ENCODE measurements at places on chromosomes 16 and 17.

DNA sequence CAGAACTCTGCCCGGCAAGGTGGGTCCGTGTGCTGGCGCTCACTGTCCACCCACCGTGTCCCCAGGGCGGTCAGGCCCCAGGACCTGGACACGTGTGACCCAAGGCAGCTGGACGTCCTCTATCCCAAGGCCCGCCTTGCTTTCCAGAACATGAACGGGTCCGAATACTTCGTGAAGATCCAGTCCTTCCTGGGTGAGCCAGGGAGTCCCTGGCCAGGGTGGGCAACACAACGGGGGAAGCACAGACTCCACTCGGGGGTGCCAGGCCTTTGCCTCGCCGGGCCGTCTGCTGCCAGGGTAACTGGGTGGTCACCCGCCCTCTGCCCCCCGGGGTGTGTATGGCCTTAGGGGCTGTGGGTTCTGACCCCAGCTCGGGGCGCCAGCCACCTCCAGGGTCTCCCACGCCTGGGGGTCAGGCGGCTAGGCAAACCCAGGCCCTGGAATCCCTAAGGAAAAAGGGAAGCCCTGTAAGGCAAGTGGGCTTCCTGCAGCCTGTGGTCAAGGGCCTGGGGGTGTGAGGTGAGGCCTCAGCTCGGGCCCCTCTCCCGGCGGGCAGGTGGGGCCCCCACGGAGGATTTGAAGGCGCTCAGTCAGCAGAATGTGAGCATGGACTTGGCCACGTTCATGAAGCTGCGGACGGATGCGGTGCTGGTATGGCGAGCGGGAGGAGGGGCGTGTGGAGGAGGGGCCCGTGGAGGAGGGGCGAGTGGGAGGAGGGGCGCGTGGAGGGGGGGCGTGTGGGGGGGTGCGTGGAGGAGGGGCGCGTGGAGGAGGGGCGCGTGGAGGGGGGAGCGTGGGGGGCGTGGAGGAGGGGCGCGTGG, 6.5 kb downstream of the MSLN start:
- DNase-seq: no peak

- DNase-seq: no peak
Measured at GRCh38 chr17:78236362-78237127, 5.1 kb downstream of the TMEM235 start.

- DNase-seq: no peak
Measured at GRCh38 chr16:87144232-87144631, 173.0 kb downstream of the C16orf95 start.

- no peak for DNase-seq
Measured at GRCh38 chr16:53882310-53882709, 178.4 kb downstream of the FTO start.

DNA sequence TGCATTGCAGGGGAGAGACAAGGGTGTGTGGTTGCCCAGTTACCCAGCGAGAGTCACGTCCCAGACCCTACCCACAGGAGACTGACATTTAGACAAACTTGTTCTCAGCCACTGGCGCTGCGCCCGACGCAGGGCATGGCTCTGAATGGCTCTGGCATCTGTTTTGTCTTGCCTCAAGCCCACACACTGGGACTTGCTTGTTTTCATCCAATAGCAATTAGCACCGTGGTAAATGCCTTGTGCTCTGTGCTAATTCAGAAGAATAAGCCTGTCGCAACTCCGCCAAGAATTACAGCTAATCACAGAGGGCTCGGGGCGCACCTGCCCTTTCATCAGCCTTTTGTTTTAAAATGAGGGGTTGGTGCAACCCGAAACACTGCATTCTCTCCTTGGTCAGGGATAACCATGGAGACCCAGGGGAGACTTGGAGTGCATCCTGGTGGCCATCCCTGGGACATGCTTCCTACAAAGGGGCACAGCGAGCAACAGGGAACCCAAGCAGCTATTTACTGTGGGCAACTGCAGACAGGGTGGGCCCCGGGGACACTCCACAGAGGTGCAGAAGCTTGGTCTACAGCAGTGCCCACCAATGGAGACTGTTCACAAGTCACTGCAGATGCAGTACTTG, 220.6 kb upstream of the ZFHX3 start:
- DNase-seq: no peak

DNA sequence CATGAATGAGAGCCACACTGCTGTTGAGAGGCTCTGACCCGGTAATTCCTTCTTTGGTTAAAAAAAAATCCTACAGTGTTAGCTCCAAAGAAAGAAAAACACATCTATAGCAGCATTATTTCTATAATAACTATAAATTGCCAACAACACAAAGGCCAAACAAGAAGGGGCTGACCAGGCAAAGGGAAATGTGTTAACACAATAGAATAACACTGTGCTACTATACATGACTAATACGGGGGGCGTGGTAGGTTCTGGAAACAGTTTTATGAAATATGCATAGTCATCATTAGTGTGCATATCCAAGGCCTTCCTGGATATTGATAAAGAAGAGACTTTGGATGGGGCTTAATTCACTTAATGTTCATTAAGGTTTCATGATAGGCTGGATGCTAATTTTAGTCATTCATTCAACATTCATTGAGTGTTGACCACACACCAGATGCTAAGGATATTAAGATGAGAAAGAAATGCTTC, 50.0 kb upstream of the CCL1 start:
- no peak for DNase-seq

DNA sequence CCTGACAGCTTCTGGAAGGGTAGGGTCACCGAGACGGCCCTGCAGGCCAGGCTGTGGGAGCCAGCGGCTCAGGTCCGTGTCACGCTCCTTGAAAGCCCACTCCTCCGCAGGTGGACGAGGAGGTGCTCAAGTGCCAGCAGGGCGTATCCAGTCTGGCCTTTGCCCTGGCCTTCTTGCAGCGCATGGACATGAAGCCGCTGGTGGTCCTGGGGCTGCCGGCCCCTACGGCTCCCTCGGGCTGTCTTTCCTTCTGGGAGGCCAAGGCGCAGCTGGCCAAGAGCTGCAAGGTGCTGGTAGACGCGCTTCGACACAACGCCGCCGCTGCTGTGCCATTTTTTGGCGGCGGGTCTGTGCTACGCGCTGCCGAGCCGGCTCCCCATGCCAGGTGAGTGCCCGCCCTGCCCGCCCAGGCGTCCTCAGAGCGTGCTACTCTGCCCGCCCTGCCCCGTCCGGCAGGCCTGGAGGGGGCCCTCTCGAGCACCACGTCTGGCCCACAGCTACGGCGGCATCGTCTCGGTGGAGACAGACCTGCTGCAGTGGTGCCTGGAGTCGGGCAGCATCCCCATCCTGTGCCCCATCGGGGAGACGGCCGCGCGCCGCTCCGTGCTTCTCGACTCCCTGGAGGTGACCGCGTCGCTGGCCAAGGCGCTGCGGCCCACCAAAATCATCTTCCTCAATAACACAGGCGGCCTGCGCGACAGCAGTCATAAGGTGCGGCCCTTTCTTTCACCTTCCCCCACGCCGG, 1.3 kb downstream of the NAGS start:
- peak; percentile 61 for DNase-seq

GRCh38 chr17:41647940-41648410, 23.6 kb upstream of the KRT17 start:
- peak; percentile 93 for DNase-seq

GRCh38 chr17:17057057-17057551, 14.8 kb downstream of the MPRIP start:
- no peak for DNase-seq

DNA sequence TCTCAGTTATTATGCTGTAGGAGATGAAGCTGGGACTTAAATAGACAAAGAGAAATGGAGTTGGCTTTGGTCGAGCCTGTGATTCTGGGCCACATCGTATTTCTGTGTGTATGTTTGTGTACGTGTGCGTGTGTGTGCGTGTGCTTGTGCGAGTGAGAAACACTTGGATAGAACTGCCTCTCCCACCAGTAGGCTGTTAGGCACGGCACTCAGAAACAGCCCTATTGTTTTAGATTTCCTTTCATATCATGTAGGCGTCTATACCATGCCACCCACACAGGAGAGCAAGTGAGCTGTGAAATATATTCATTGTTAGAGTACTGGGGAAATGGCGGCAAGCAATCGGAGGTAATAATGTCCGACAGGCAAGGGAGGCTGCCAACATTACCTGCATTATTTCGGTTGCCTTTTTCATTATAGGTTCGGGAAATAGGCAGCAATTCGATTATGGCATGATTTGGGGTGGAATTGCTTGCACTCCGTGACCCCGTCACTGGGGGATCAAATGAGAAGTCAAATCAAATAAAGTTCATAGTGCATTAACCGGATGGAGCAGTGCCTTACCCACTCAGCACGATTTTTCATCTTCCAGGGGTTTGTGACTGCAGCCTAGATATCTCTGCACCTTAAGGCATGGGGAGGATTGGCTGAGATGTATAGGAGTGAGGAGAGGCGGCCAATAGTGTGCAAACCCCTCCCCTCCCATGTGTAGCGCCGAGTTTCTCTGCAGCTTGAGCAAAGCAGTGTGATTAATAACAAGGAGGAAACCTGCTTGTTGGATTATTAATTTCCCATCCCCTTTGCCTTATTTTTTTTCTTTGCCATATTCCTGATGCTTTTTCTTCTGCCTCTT, 89.6 kb downstream of the RBFOX1 start:
- DNase-seq: no peak

DNA sequence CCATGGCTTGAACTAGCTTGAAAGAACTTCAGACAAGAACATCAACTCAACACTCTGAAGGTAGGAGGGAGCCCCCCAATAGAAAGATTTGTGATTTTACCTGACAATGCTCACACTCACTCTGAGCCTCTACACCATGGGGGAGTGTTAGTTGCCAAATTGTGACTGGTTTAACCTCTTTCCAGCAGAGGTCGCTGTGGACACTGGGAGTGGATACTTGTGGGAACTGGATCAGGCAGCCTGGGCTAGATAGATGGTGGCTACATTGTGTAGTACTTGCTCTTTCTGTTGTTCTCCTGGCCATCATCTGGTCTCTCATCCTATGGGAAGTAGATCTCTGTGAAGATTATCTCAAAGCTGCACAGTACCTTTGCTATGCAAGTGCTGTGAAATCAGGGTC, 2.9 kb downstream of the SMPD3 start:
- peak; percentile 68 for DNase-seq

- no peak for DNase-seq
Measured at GRCh38 chr17:4969047-4969550, 1.5 kb upstream of the SPAG7 start.

DNA sequence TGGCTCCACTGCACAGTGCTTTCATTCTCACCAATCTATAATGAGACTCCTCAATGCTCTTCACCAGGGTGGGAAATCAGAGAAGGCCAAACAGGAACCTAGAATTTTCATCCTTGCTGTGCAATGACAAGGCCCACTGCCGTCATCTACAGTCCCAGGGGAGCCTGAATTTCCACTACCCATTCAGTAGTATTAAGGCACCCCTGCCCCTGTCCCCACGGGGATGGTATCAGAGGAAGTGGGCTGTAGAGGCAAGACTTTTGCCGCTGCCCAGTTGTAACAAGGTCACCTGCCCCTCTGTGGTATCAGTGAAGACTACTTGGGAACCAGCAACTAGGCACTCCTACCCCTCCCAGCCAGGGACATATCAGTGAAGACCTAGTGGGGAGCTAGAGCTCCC, 104.5 kb downstream of the C16orf78 start:
- DNase-seq: no peak

GRCh38 chr17:49249292-49249794, 18.8 kb upstream of the PHOSPHO1 start:
- DNase-seq: no peak

DNA sequence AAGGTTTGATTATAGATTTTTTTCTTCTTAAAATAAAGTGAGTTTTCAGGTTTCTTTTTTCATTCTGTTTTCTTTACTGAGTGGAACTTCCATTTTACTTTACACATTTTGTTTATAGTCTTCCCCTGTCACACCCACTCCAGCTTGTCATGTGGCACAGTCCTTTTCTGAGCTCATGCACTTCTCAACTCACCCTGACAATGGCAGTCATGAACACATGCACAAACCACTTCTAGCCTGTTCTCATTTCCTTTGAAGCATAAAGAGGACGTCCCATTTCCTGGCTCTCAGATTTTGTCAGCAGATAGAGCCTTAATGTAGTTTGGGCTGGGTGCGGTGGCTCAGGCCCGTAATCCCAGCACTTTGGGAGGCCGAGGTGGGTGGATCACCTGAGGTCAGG, 168.0 kb downstream of the AHSP start:
- DNase-seq: peak; percentile 67

- DNase-seq: no peak
Measured at GRCh38 chr17:521561-522325, 169.1 kb upstream of the RPH3AL start.
